NCI-H1105 (cell line): ENCODE measurements at places on chromosomes 11 and 22.

DNA sequence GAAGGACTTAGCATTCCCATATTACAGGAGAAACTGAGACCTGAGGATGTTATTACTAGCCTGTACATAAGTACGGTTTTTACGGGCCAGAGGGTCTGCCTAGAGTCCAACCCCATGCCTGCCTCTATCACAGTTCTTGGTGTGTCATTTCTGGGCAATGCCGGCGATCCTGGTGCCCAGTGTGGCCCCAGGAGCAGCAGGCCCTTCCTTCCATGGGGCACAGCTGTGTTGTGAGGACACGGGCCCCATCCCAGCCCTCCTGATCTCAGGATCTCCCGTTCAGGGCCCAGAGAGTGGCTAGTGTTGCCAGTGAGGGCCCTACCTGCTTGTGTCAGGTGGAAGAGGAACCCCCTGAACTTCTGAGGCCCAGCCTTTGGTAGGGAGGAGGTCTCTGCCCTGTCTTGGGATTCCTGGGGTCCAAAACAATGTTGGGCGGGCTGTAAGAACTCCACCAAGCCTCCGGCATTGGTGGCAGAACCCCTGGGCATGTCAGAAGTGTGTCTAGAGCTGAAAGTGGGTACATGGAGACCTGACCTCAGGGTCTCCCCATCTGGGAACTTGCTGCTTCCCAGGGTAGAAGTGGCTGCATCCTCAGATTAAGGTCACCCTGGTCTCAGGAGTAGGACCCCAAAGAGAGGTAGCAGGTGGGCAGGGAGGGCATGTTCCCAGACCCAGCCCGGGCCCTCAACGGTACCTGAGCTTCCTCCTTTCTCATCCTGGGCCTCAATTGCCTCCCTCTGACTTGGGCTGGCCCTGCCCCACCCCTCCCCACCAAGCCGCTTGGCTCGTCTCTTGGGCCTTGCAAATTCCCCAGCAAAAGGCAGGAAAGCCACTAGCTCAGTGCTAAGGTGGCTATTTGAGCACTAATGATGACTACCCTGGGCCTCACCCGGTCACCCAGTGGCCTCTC lies 74.6 kb upstream of the KCNQ1OT1 start:
- no peak for DNase-seq

DNA sequence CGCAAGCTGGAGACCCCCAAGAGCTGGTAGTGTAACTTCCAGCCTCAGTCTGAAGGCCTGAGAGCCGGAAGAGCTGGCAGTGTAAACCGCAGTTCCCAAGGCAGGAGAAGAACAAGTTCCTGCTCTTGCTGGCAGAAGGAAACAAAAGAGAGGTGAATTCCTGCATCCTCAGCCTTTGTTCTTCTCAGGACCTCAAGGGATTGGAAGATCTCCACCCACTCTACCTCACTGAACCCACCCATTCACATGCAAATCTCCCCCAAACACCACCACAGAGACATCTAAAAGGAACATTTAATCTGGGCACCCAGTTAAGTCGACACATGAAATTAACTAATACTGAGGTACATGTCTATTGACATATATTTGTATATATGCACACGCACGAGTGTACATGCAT lies 1310.3 kb downstream of the TBC1D22A start:
- DNase-seq: no peak

DNA sequence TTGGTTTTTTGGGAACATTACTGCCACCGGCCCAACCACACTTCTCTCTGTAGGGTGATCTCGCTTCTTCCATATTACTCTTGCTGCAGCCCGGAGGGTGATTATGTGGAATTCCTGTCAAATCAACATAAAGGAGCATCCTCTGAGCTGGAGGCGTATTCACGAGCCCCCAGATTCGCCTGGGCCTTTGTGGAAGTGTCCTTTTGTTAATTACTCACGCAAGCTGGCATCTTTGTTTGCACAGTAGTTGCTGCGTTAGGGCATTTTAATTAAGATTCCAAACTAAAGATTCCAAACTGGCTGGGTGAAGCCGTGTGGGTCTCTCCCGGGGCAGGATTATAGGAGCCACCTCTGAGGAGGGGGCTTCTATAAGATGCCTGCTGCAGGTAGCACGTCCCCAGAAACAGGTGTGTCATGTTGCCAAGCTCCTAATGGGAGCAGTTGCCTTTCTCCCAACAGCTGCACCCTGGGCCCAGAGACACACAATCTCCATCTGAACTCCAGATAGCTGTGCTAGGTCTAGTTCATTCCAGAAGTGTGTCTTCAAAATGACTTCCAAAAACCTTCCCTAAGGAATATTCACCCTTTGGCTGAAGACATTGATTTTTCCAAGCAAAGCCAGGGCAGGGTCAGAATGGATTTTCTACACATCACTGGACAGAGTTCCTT lies 40.9 kb downstream of the SHISAL1 start:
- no peak for DNase-seq

DNA sequence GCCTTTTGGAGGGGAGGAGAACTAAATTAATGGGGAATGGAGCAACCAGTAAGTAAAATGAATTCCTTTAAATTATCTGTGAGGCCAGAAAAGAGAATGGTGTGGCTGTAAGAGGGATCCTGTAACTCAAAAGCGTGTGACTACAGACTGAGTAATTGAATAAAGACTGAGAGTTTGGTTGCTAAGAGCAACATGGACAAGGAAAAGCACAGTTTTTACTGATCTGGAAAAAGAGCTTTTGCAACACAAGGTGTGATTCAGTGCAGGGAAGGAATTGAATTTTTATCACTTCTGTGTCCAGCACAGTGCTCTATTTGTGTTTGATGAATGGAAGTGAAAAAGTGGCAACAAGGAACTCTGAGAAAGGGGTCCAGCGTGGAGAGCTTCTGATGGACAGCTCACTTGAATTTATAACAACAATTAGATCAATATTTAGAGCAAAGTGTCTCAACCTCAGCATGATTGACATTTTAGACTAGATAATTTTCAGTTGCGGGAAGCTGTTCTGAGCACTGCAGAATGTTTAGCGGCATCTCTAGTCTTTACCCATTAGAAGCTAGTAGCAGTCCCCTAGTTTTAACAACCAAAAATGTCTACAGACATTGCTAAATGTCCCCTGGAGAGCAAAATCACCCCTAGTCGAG lies 202.8 kb upstream of the BDNF start:
- DNase-seq: no peak

GRCh38 chr11:92894197-92894596 lies 75.3 kb upstream of the MTNR1B start:
- no peak for DNase-seq
